ENCODE measurements at places on chromosomes 3 and 15.
A peak's percentile ranks its signal among the peaks of the same experiment; 100 is the strongest.

GRCh38 chr3:45318689-45319088 lies 69.7 kb upstream of the LARS2 start:
- DNase-seq, result no peak

DNA sequence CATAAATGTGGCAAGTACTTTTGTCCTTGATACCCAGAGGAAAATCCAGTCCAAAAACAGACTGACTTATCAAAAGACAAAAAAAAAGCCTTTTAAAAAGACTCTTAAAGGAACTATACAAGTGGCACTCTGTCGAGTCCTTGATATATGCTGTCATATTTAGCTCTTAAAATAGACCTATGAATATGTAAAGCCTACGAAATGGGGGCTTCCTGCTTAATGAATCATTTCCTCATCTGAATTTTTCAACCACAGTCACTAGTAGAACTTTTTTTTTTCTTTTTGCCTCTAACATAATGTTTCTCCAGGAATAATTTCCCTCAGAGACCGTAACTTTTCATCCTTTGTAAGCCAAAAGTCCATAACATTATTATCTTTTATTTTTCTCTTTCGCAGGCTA lies 95.8 kb downstream of the P3H2 start:
- no peak for DNase-seq

GRCh38 chr3:72784226-72784625 lies 64.0 kb downstream of the SHQ1 start:
- no peak for DNase-seq

GRCh38 chr3:184946917-184947316 lies 135.0 kb downstream of the VPS8 start:
- no peak for DNase-seq

GRCh38 chr15:57909388-57909787 lies 156.1 kb downstream of the ALDH1A2 start:
- no peak for DNase-seq

- no peak for DNase-seq
Measured at GRCh38 chr3:159458010-159458409, 530.6 kb upstream of the IL12A start.

GRCh38 chr3:149542375-149543312 lies 68.1 kb downstream of the TM4SF4 start:
- no peak for DNase-seq

DNA sequence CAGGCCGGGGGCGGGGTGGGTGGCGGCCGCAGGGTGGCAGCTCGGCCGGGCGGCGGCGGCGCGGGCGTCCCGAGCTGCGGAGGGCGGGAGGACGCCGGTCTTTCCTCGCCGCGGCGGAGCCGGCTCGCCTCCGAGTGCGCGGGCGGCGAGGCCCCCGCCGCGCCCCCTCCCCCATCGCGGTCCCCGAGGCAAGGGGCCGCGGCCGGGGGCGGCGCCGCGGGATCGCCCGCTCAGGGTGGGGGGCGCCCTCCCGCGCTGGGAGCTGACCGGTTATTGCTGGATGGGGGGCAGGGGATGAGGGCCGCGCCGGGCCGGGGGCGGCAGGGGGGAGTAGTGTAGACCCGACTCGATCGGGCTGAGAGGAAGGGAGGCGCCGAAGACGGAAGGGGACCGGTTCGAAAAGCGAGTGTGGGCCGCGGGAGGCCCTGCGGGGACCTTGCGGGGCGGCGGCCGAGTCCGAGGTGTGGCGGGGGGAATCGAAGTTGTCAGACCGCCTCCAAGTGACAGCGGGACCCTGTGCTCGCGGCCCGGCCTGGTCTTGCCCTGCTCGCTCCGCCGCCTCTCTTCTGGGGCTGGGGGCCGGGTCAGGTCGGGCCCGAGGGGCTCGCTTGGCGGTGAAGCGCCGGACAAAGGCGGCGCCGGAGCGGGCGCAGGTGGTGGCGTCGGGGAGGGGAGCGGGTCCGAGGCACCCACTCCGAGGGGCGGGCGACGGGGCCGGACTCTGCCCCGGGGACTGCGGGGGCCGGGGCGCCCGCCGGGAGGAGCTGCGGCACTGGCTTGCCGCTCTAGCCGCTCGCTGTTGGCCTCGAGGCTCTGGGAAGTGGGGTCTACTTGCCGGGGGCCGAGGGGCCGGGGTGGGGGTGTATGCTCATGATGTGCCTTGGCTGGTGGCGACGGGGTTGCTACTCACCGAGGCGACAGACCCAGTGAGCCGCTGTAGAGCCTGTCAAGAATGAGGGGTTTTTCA lies 1.1 kb downstream of the BAHD1 start:
- DNase-seq, result no peak

DNA sequence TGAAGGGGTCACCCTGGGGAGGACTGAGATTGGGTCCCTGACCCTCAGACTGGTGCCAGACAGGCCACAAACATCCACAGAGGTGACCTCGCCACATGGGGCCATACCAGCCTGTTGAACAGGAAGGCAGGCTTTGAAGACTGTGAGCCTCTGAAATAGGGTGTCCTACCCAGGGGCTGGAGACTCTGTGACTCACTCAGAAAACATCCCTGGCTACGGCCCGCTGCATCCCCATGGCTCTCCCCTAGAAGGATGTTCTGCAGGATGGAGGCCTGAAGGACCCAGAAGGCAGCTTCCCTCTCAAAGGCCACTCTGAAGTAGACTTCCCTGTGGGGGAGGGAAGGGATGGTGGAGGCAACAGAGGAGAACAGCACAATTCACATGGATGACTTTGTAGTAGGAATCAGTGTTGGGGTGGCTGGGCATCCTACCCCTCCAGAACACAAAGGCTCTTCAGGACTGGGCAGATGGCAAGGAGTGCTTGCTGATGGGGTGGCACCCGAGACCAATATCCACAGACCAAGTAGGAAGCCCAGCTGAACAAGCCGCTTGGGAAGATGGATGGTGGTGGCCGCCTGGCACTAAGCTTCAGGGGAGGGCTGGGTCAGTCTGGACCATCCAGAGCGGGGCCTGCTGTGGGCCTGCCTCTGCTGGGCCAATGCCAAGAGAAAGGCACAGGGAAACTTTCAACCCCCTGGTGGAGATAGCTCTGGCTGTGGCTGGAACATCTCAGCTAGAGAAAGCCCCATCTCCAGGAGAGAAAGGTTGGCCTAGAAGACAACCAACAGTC lies 37.6 kb upstream of the DUSP7 start:
- no peak for DNase-seq

GRCh38 chr3:60827666-60828065 lies 423.6 kb downstream of the FHIT start:
- no peak for DNase-seq

DNA sequence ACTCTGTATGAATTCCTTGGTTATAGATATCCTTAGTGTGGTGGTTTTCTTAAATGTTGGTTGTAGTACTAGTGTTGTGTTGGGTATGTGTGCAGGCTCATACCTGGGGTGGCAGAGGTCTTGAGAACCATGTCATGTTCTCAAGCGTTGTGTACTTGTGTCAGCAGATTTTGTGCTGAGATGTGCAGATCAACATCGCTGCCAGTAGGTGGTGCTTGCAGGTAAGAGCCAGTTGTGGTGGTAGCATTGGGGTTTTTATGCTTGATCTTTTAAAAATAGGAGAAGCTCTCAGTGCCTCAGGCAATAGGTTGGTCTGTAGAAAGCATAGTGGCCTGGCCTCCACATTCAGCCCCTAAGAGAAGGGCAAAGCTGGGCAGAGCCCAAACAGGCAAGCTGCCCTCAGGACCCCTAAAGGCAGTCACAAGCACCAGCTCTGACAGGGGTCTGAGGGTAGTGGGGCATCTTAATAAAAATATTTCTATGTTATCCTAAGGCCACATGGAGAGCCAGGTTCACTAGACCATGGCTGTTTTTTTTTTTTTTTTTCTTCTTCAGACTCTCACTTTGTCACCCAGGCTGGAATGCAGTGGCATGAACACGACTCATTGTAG lies 164.0 kb downstream of the IL20RB start:
- peak; percentile 1 for DNase-seq

GRCh38 chr3:172189987-172190603 lies 150.7 kb downstream of the FNDC3B start:
- no peak for DNase-seq

DNA sequence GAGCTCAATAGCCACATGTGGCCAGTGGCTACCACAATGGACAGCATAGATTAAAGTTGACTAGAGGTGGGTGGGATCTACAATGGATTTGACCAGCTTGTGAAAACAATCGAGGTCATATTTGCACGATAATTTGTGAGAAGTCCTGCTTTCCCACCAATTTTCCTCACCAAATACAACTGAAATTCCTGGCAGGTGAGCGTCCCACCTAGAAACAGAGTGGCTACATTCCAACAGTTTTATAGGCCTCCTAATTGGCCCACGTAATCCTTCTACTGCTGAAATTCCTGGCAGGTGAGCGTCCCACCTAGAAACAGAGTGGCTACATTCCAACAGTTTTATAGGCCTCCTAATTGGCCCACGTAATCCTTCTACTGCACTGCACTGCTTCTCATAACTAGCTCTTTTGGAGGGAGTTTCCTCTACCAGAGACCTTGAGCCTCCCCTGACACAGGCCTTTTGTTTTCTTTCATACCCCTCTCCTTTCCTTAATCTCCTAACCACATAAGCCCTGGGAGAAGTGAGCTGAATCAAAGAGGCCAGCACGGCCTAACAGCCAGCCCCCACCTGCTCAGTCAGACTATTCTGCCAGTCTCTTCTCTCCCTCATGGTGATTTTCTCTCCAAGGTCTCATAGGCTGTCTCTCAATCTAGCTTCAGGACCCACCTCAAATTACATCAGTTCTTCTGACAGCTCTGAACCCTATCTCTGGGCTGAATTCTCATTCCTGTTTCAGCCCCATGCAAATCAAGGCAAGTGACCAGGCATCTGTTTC lies 80.2 kb downstream of the BFSP2 start:
- no peak for DNase-seq

- DNase-seq, result no peak
Measured at GRCh38 chr15:57308170-57308545, 68.1 kb upstream of the CGNL1 start.

GRCh38 chr3:195735036-195735695 lies 14.4 kb downstream of the MUC20 start:
- no peak for DNase-seq

DNA sequence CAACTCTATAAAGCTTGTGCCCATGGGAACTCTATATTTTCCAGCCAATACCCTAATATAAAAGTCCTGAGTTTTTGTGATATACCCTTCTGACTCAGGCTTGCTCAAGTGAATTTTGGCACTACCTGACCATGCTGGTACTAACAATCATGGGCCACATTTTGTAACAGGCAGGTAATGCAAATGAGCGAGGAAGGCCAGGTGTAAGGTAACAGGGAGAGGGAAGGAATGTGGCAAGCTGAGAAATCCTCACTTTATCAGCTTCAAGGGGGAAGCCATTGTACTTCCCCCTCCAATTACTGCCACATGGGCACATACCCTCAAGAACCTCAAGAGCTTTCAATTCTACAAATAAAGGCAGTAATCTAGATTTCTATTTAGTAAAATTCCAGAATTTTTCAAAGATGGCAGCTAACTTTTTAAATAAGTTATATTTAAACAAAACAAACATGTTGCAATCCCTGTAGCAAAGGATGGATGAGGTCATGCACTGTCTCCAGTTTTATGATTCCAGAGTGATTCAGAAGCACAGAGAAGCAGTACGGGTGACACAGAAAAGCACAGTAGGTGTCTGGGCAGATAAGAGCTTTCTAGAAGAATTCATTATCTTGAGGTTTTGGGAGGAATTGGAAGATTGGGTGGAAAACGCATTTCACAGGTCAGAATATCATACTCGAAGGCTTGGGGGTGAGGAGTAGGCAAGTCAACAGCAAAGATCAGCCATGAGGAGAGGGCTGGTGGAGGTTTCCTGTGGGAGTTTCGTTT lies 87.6 kb downstream of the FOXP1 start:
- no peak for DNase-seq

- no peak for DNase-seq
Measured at GRCh38 chr3:100125161-100125938, 11.0 kb upstream of the FILIP1L start.

GRCh38 chr15:89665449-89666181 lies 10.3 kb upstream of the KIF7 start:
- no peak for DNase-seq

GRCh38 chr3:35908366-35909232 lies 269.3 kb downstream of the ARPP21 start:
- peak; percentile 22 for DNase-seq

GRCh38 chr15:31023841-31024240 lies 32.4 kb upstream of the MTMR10 start:
- DNase-seq, result no peak

DNA sequence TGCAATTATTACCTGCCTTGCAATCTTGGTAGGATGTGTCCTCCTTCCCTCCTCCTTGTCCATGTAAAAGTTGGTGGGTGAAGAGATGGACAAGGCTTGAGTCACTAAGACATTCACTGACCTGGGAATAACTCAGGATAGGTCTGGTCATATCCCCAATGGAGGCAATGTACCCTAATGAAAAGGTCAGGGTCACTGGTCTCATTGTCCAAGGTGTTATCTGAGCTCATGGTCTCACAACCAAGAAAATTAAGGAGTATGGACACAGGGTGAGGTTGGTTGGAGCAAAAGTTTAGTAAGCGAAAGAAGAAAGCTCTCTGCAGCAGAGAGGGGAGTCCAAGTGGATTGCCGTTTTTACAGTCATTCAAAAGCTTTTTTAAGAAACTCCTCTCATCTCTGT lies 179.0 kb downstream of the SNRPN start:
- no peak for DNase-seq

GRCh38 chr15:100966997-100967396 lies 47.8 kb downstream of the LRRK1 start:
- no peak for DNase-seq

DNA sequence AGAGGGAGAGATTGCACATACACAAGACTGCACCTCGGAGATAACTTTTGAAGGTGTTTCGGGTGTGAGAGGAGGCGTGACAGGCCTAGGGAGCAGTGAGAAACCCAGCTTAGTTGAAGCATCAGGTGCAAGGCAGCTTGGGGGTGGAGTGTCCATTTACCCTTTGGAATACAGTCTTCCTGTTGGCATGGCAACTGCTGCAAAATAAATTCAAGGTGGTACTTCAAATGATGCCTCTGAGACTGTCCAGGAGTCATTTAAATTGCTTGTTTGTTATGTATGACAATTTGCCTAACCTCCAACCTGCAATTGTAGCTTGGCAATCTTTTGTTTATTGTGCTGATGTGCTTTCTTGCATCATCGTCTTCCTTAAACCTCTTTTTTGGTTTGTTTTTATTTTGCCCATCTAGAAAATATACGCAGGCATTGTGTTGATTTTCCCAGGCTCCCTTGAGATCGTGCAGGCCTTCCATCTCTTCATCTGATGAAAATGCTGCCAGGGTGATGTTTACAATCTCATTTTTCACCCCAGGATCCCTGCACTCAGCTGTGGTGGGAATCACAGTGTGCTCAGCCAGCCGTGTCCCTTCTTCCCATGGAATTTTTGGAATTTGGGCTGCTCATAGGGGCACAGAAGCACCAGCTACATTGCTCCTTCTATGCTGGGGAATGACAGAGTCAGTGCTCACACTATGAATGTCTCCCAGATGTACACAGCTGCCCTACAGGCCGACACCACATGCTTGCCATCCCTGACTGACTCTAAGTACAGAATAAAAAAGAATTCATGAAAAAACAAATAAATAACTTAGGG lies 583.1 kb upstream of the CFAP20DC start:
- DNase-seq, result no peak

All from activated CD4-positive, alpha-beta T cell treated with anti-CD3 and anti-CD28 coated beads for 24 hours (primary cell).